Stimulated activated CD4-positive, alpha-beta T cell treated with anti-CD3 and anti-CD28 coated beads, Interleukin-12 subunit alpha, Interleukin-12 subunit beta, amount 100 ng/mL, for 24 hours (primary cell): ENCODE measurements at places on chromosomes 5 and 9.

GRCh38 chr5:67900514-67900913, 315.0 kb upstream of the PIK3R1 start:
- DNase-seq = no peak

DNA sequence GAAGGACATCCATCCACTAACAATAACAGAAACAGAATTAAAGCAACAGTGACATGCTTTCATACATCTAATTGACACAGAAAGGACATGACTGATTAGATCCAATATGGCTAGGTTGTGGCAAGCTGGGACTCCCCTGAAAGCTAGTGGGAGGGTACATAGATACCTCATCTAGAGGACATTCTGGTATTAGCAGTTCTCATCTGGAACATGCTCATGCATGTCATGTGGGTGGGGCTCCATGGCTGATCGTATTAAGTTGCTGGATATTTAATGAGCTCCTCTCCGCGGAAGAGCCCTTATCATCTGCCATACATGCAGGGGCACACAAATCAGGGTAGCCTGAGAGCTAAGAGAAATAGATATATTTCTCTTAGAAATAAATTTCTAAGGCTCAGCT, 358.9 kb downstream of the ICE1 start:
- DNase-seq = no peak

- no peak for DNase-seq
Observed at GRCh38 chr9:73753171-73753570, 601.5 kb downstream of the ANXA1 start.

DNA sequence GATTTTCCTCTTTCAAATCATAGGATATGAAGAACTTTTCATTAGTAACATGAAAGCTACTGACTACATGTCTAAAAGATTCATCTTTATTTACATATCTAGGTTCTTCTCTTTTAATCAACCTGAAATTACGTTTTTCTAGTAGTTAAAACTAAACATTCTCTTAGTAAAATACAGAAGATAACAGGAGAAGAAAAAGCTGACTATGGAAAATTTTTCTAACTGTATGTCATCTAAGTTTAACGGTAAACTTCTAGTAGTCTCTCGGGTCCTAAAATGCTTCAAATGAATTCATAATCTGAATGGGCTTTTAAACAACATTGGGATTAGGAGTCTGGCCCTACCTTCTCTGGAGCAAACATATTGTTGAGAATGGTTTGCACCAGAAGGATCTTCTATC, 151.9 kb downstream of the PDE4D start:
- no peak for DNase-seq

DNA sequence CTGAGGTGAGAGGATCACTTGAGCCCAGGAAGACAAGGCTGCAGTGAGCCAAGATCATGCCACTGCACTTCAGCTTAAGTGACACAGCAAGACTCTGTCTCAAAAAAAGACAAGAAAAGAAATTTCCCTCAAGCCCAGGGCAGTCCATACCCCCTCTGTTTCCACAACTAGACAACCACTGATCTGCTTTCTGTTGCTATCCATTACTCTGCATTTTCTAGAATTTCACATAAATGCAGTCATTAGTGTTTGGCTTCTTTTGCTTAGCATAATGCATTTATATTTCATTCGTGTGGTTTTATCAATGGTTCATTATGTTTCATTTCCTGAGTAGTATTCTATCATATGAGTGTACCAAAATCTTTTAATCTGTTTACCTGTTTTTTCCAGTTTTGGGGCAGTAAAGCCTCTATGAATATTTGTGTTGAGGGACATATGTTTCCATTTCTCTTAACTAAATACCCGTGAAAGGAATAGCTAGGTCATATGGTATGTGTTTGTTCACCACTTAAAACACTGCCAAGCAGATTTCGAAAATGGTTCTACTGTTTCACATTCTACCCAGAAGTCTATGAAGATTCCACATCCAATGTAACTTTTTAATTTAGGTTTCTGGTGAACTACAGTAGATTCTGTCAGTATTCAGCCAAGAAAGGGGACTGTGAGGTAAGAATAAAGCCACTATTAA, 271.8 kb downstream of the ZNF608 start:
- DNase-seq = no peak

GRCh38 chr9:17005056-17005823, 129.6 kb upstream of the CNTLN start:
- no peak for DNase-seq

DNA sequence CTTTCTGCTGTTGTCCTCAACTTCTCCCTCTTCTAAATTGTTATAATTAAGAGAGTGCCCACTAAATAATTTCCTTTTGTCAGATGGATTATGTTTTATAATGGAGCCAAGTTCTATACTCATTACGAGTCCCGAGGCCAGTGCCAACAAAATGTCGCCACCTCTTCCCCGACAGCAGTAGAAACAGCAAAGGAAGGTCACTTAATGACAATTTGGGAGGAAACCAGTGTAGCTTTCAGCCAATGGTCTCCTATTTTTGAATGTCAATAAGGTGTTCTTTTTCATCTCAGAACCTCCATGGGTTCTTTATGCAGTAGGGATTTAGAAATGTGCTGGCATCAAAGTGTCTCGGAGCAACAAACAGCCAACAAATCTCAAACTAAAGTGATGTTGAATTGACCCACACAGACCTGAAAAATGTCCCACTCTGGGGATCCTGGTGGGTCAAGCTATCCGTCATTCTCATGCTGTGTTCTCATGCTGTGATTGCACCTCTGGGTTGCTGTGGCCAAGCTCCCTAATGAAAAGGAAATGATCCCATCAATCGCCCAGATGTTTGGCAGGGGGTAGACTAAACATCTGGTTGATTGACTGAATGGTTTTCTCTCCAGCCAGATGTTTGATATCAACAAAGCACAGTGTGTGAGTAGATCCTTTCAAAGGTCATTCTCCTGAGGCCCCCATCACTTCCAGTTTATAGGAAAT, 291.9 kb downstream of the DMAC1 start:
- no peak for DNase-seq
